ENCODE measurements at places on chromosomes 4 and X.

DNA sequence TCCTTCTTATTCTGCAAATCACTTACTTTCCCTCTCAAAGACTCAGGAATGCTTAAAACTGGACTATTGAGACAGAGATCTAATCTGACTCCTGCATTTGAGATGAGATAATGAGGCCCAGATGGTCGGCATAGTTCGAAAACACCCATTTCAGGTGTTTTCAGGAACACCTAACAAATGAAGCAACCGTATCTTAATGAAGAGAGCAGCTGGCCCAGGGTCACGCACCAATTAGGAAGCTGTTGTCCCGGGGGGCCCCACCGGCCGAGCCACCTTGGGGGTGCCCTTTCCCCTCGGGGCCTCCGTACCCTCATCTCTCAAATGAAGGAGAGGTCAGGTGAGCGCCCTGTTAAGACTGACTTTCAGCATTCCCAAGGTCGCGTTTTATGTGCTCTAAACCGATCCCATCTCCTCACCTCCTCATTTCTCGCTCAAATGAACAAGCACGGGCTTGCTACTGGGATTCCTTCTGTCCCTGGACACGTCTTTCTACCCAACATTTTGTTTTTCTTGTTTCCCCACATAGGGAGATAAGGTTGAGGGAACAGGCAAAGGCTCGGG lies 824 bp downstream of the LRPAP1 start:
- DNase-seq: no peak

GRCh38 chrX:39840581-39841093 lies 257.1 kb downstream of the BCOR start:
- DNase-seq: no peak

DNA sequence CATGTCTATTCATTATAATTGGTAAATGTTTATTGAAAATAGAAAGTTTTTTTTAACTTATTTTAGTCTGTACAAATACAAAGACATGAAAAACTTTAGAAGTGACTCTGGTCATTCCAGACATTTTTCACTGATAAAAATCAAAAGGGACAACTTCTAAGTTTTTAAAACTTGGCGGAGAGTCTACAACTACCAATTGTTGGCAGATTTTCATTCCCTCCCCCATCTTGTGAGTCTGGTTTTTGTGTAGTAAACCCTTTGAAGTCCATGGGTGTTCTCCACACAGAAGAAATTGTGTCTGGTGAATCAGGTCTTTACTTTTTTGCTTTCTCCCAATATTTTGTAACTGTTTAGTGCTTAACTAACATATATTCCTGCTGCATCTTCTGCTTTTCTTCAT lies 336.5 kb downstream of the PDGFC start:
- DNase-seq: no peak

DNA sequence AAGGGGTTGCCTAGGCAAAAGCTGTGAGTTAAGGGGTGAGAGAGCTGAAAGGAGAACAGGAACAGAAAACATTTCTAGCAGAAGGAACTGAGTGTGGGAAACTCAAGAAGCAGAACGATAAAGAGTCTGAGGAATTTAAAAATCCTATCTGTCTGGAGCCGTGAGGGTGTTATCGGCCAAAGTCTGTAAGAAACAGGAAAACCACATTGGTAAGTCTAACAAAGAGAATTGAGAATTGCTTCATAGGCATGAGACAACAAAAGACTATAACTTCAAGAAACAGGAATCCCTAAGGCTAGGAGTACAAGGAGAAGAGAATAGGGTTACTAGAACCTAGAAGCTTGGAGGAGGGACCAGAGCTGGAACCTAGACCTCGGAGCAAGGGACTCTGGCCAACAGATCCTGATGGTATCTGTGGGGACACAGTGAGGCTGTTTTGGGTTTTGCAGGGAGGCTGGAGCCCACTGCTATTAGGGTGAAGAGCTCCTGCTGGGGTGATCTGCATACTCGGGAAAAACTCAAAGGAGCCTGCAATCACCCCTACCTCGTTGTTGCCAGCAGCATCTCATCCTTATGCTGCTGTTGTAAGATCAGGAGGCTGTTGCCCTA lies 175.6 kb downstream of the FBXO8 start:
- peak; percentile 7 for DNase-seq

DNA sequence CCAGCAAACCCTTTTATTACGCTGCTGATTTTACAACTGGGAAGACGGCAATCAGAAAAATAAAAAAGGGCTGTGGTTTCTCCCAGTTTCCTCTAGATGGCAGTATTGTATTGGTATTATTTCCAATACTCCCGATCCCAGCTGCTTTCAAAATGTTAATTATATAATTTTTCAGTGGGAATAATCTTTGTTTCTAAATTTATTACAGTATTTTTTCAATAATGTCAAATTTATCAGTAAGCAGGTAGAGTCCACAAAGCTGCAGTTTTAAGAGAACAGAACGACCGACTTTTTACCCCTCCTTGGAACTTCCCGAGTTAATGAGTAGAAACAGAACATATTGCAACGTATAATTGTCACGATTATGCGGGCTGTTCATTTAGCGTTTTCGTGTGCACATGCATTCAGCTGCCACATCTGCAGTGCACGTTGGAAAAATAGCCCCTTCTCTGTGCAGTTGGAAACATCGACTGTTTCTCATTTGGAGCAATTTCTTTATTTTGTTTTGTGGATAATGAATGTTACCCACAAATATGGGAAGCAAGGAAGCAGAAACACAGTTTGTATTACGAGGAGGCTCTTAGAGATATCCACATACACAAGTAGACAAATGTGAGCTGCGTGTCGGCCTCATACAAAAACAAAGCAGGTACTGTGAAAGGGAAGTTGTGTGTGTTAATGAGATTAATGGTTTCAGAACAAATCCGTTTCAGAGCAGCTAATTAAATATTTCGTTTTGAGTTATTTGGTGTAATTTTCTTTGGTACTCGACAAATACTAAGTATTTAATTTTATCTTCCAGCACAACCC lies 188.0 kb downstream of the STIM2 start:
- no peak for DNase-seq

DNA sequence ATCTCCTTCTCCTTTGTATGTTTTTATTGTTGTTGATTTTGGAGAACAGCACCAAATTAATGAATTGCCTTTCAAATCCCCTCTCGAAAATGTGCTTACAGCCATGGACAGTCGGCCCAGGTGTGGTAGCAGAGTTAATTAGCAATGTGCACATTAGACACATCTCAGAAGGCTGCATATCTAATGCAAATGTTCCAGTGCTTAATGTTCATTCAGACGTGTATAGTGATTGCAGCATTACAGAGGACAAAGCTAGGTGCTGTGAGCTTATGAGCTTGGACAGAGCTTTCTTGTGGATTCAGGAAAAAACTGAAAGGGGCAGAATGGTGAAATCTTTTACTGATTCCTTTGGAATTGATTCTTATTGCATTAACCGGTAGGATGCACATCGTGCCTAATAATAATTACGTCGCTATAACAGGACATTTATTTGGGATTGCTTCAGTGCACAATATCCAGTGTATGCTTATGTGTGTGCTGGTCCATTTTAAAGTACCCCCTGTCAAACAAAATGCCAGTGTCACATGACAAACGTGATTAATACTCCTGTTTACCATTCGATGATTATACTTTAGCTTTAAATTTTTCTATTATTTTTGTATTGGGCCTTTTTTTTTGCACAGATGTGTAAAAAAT lies 552.9 kb upstream of the EPHA5 start:
- no peak for DNase-seq

DNA sequence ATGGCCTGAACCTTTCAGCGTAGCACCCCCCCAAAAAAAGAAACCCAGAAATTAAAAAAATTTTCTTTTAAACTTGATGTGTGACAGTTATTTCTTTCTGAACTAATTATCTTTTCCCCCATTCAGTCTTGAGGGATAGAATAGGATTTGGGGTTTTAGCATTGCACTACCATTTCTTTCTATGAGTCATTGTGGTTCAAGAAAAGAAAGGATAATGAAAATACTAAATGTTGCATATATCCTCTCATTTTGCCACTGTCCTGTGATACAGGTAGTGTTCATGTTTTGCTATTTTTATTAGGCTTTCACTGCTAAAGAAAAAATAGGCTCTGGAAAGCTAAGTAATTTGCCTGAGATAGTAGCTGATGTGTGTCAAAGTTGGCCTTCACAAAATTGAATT lies 39.4 kb upstream of the DCK start:
- DNase-seq: no peak

DNA sequence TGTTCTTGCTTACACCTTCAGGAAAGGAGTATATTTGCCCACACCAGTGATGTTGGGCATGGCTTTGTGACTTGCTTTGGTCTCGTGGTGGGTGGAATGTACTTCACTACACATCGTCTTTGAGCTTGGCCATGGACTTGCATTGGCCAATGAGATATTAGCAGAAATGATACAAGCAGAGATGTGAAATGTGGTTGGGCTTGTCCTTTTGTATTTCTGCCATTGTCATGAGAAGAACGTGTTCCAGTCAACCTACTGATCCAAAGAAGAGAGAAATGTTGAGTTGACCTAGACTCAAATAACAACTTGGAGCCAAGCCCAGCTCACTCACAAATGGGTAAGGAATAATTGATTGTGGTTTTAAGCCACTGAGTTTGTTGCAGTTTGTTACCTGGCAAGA lies 138.4 kb upstream of the ARX start:
- DNase-seq: no peak

- DNase-seq: peak; percentile 17
Observed at GRCh38 chrX:13168269-13168668, 123.8 kb upstream of the FAM9C start.

DNA sequence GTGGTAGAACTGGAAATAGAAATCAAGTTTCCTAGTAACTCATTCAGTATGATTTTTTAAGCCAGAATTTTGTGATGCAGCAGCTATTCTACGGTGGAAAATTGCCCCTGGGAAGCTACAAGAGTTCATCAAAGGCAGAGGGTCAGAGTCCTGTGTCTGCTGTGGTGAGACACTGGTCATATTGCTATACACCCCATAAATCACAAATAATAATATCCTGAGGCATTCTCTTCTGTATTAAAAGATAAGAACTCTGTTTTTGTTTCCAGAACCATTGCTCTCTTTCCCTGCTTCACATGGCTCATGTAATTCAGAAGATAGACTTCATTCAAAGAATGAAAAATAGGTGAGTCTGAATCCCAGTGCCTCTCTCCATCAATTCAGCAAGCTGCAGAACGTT lies 188.8 kb upstream of the NOCT start:
- no peak for DNase-seq

DNA sequence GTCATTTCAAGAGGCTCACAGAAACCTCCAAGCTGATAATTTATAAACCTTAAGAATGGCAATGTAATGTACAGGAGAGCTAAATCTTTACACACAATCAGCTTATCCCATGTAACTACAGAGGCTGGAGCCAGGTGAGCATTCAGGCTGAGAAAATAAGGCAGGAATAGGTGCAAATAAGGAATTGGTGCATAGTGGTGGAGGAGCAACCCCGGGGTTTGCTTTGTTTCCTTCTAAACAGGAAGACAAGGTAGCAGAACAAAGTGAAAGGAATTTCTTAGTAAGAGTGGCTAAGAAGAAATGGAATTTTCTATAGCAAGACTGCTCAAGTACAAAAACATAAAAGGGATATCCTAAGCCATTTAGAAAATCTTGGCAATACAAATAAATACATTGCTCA lies 82.4 kb downstream of the NR3C2 start:
- no peak for DNase-seq

DNA sequence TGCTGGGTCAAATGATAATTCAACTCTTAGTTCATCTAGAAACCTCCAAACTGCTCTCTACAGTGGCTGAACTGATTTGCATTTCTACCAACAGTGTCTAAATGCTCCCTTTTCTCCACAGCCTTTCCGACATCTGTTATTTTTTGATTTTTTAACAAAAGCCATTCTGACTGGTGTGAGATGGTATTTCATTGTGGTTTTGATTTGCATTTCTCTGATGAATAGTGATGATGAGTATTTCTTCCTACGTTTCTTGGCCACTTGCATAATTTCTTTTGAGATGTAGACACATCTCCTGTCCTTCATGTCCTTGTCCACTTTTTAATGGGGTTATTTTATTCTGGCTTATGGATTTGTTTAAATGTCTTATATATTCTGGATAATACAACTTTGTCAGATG lies 298.2 kb upstream of the ARSJ start:
- no peak for DNase-seq

All from CD14-positive monocyte (primary cell).